NCI-H2107 (cell line): ENCODE measurements at places on chromosomes 7 and 10.

- no peak for DNase-seq
These were observed 24.2 kb downstream of the TRIM8 start for GRCh38 chr10:102668326-102669107.

GRCh38 chr10:77498210-77498609 is 139.4 kb downstream of the KCNMA1 start:
- DNase-seq, result no peak

GRCh38 chr10:103889121-103889720 is 28.8 kb downstream of the STN1 start:
- no peak for DNase-seq

- peak; percentile 22 for DNase-seq
These were observed 176.4 kb upstream of the RHEB start for GRCh38 chr7:151695951-151696541.

DNA sequence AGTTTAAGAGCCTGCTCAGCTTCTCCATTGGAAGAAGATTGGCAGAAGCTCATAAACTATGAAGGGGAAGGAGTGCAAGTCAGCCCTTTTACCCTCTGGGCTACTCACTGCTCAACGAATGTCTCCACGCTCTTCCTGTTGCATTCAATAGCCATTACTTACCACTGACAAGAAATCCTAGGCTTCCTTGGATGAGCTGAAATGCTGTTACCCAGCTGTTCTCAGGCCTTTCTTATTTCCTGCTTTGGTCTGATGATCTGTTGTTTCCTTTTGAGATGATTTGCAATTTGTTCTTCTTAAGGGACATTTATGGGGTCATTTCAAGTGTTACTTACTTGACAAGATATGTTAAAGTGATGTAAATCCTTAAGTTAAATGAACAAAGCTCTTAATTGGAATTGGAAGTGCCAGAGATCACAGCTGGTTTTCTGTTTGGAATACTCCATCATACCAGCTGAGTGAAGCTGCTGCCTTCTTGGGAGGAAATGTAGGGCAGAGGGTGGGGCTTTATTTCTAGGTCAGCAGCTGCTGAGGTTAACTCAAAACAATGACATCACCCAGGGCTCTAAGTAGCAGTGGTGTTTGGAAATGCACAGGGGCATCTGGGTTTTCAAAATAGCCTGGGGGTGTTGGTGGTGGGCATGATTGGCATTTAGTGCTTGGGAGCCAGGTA is 170.0 kb downstream of the PRKCQ start:
- DNase-seq, result no peak

GRCh38 chr7:75743455-75743859 is 4.7 kb upstream of the HIP1 start:
- no peak for DNase-seq

DNA sequence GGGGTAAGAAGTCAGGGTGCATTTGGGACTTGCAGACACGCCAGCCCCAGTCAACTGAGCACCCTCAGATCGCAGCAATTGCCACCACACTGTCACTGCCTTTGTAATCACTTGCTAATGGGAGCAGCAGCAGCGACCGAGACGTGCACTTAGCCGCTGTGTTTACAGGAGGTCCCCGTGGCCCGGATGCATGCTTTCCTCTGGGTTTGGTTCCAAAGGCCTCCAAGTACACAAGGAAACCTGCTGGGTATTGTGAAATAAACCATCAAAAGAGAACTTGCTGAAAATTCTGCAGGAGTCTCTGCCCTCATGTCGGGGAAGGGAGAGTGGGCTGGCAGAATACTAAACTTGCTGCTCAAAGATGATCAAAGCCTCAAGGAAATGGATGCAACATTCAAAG is 341.7 kb downstream of the DNAJB6 start:
- no peak for DNase-seq

GRCh38 chr10:47101807-47102206 is 190.6 kb downstream of the PTPN20 start:
- no peak for DNase-seq

DNA sequence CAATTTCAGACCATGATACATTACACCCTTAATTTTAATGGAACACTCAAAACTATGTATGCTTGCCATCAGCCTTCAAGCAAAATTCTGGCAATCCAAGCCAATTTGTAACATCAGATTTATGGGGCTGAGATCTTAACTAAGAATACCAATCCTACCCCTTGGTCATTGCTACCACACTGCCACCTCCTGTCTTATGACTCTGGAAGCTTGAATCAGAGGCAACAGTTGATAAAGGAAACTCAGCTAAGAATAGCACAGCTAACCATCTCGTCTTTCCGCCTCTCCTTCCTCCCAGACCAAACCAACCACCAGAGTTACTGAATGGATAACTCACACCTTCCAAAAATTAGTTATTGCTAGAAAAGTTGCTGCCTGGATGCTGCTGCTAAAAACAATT is 7.4 kb downstream of the IGF2BP3 start:
- DNase-seq, result no peak

DNA sequence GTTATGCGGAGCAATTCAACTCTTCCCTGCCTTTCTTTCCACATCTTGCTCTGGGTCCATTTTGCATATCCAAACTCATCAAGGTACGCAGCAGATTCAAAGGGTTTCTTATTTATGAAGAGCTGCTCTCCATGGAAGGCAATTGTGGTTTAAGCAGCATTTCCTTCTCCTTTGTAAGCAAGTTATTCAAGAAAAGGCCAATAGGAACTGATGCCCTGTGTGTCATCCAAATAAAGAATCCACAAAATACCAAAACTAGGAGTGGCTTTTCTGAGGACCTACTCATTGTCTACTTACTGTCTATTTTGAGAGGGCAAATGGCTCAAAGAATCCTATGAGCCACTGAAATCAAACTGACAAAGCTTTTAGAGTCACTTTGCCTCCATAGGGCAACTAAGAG is 253.1 kb downstream of the PTEN start:
- DNase-seq, result no peak

DNA sequence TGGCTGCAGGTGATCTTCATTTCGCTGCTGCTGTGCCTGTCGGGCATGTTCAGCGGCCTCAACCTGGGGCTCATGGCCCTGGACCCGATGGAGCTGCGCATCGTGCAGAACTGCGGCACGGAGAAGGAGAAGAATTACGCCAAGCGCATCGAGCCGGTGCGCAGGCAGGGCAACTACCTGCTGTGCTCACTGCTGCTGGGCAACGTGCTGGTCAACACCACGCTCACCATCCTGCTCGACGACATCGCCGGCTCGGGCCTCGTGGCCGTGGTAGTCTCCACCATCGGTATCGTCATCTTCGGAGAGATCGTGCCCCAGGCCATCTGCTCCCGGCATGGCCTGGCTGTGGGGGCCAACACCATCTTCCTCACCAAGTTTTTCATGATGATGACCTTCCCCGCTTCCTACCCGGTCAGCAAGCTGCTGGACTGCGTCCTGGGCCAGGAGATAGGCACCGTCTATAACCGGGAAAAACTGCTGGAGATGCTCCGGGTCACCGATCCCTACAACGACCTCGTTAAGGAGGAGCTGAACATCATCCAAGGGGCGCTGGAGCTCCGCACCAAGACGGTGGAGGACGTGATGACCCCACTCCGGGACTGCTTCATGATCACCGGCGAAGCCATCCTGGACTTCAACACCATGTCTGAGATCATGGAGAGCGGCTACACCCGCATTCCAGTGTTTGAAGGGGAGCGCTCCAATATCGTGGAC is 1.3 kb downstream of the CNNM2 start:
- no peak for DNase-seq

GRCh38 chr10:97648562-97649404 is 8.3 kb downstream of the PI4K2A start:
- DNase-seq, result no peak

- no peak for DNase-seq
These were observed 28.3 kb upstream of the CYP26C1 start for GRCh38 chr10:93032105-93032808.

DNA sequence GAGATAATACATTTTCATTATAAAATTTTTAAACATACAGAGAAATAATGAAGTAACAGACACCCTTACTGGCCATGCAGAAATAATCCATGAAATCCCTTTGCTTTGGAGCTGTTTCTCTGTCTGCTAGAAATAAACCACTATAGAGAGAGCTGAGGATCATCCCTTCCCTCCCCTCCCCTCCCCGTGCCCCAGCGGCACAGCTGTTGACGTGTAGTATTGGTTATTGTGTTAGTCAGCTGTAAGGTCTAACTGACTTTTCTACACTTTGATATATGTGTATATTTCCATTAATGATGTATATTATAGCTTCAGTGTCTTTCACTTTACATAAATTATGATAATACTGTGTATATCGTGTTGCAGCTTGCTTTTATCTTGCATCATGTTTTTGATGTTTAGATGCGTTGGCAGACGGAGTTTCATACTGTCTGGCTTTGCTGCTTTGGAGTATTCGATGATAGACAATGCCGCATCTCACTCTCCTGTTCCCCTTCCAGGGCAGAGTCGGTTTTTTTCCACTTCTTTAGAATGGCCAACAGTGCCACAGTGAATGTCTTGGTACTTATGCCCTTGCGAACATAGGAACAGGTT is 27.4 kb upstream of the GRID1 start:
- no peak for DNase-seq

DNA sequence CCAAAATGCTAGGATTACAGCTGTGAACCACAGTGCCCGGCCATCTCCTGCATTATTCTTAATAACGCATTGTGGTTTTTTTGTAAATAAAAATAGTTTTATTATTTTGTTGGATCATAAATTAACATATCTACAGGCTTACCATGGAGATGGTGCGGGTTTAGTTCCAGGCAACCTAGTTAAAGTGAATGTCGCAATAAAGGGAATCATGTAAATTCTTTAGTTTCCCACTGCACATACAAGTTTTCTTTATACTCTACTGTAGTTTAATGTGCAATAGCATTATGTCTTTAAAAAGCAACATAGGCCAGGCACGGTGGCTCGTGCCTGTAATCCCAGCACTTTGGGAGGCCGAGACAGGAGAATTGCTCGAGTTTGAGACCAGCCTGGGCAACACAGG is 2.4 kb downstream of the PRKRIP1 start:
- no peak for DNase-seq

DNA sequence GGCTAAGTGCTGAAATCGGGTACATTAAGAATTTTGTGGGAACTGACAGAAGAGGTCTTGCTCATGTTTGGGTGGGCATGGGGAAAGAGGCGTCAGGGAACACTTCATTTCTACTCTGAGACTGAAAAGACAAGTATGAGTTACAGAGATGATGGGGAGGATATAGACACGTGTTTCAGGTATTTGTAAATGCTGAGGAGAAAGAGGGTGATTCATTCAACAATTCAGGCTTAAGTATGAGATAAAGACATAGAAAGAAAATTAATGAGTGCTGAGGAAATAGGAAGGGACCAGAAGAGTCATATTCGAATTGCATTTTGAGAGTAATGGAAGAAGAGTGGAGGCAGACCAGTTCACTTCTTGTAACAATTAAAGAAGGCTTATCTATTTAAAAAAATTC is 143.6 kb downstream of the HBP1 start:
- DNase-seq, result no peak

DNA sequence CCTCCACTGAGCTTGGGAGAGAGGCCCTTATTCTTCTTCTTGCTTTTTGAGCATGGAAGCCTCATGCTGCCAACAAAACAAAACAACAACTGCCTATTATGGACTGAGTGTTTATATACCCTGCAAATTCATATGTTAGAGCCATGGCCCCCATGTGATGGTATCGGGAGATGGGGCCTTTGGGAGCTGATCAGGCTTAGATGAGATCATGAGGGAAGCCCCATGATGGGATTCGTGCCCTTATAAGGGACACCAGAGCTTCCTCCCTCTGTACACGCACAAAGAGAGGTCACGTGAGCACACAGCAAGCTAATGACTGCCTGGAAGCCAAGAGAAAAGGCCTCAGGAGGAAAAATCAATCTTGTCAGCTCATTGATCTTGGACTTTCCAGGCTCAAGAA is 235.0 kb downstream of the FANK1 start:
- DNase-seq, result no peak

- DNase-seq, result no peak
These were observed 882.3 kb downstream of the PCDH15 start for GRCh38 chr10:53918755-53919154.

GRCh38 chr7:14851610-14852009 is 50.9 kb downstream of the DGKB start:
- no peak for DNase-seq

GRCh38 chr10:50316174-50316573 is 64.9 kb upstream of the ASAH2 start:
- no peak for DNase-seq

- DNase-seq, result no peak
These were observed 116.4 kb downstream of the TCERG1L start for GRCh38 chr10:131195116-131195515.

- DNase-seq, result no peak
These were observed 94.3 kb downstream of the CCDC71L start for GRCh38 chr7:106566672-106567071.

GRCh38 chr10:32501906-32502305 is 56.0 kb downstream of the CCDC7 start:
- no peak for DNase-seq

DNA sequence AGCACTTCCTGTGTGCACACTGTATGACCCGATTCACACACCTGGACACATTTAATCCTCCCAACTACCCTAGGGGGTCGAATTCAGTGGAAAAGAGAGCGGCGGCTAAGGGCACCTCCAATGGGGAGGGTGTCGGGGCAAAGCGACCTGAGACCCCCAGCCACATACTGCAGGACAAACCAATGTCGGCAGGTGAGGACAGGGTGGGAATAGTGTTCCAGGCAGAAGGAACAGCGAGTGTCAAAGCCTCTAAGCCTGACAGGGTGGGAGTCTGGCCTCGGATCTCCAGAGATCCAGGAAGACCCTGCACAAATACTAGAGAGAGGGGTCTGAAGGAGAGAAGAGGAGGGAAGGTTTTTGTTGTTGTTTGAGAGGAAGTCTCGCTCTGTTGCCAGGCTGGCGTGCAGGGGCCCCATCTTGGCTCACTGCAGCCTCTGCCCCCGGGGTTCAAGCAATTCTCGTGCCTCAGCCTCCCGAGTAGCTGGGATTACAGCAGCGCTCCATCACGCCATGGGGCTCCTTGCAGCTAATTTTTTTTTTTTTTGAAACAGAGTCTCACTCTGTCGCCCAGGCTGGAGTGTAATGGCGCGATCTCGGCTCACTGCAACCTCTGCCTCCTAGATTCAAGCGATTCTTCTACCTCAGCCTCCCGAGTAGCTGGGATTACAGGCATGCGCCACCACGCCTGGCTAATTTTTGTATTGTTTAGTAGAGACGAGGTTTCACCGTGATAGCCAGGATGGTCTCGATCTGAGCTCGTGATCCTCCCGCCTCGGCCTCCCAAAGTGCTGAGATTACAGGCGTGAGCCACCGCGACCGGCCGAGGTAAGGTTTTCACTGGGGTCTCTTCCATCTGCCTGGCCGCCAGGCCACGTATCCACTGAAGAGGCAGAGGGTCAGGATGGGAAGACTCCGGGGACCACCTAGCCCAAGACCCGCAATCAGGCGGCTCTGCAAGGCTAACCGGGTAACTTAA is 1.2 kb upstream of the ARPC1B start:
- DNase-seq, result no peak

DNA sequence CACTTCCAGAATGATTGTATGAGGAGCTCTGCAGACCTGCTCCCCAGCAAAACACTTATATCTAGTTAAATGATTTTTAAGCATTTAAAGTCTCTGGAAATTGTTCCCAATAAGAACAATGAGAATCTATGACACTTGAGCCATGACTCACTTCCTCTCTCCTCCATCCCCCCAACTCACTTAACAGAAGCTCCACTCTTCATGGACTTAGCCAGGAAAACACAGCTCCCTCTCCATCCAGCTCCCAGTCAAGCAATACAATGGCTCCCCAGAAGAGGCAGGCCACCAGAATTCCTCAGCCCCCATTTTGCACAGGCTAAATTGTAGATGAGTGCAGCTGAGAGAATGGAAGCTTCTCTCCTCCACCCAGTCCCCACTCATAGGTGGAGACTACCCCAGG is 27.0 kb downstream of the AOC1 start:
- DNase-seq, result no peak

GRCh38 chr10:14665865-14666857 is 108.5 kb downstream of the FAM107B start:
- DNase-seq, result no peak
